ENCODE measurements at places on chromosomes 12 and 14.

DNA sequence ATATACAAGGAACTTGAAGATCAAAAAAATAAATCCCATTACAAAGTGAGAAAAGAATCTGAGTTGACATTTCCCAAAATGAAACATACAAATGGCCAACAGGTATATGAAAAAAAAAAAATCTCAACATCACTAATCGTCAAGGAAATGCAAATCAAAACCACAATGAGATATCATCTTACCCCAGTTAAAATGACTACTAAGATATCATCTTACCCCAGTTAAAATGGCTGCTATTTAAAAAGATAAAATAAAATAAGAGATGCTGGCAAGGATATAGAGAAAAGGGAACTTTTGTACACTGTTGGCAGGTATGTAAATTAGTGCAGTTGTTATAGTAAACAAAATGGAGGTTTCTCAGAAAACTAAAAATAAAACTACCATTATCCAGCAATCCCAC is 44.4 kb downstream of the PLEKHG7 start:
- DNase-seq, result no peak

DNA sequence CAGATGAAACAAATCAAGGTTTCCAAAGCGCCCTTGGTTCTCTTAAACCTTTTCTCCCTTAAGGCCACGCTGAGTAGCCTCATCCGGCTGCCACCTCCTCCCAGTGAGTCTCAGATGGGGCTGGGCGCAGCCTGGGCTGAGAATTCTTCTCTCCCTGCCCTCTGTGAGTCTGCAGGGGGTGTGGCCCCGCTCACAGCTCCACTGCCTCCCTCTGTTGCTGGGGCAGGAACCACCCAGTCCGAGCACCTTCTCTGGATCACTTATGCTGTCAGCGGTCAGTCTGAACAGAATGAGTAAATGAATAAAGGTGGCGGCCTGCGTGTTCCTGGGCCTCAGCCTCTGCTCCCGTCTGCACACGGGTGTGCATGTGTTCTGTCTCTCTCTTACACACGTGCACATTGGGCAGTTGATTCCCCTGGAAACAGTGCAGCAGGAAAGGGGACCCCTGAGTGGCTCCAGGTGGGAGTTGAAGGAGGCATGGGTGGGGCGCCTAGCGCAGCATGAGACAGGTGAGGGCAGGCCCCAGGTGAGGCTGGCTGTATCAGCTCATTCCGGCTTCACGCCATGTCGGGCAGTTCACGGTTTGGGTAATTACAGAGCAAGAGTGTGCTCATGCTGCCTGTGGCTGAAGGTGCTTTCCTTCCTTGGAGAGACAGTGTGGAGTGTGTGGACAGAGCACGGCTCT is 4.3 kb downstream of the PAPLN start:
- peak; percentile 72 for DNase-seq

- no peak for DNase-seq
Measured at GRCh38 chr12:31206038-31206670, 119.8 kb downstream of the SINHCAF start.

- peak; percentile 16 for DNase-seq
Measured at GRCh38 chr14:64983439-64984310, 3.0 kb upstream of the FNTB start.

DNA sequence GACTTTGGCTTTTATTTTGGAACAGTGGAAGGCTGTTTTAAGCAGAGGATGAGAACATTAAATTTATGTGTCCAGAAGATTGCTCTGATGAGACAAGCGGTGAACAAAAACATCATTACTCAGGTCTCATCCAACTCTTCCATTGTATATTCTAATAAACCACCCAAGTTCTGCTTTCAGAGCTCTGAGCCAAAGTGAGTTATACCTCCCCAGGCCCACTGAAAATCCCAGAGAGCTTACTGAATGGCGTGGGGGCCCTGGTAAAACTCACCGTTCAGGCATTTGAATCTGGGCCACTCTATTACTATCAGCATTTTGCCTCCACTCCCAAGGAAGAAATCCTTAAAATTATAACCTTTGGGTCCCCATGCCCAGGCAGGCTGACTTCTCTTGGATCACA is 122.0 kb upstream of the HIF1A start:
- no peak for DNase-seq
